ENCODE measurements at places on chromosomes 7 and 10.

GRCh38 chr7:47088329-47089067, 493.4 kb downstream of the TNS3 start:
- DNase-seq: peak; percentile 2

- DNase-seq: peak; percentile 28
Observed at GRCh38 chr7:33062023-33062781, at the start of gene NT5C3A. TSS of gene NT5C3A (minus strand) at chr7:33062776. CDS start at chr7:33062705, 71 bp downstream.

- no peak for DNase-seq
Observed at GRCh38 chr7:109125001-109125400, 555.3 kb downstream of the DNAJB9 start.

DNA sequence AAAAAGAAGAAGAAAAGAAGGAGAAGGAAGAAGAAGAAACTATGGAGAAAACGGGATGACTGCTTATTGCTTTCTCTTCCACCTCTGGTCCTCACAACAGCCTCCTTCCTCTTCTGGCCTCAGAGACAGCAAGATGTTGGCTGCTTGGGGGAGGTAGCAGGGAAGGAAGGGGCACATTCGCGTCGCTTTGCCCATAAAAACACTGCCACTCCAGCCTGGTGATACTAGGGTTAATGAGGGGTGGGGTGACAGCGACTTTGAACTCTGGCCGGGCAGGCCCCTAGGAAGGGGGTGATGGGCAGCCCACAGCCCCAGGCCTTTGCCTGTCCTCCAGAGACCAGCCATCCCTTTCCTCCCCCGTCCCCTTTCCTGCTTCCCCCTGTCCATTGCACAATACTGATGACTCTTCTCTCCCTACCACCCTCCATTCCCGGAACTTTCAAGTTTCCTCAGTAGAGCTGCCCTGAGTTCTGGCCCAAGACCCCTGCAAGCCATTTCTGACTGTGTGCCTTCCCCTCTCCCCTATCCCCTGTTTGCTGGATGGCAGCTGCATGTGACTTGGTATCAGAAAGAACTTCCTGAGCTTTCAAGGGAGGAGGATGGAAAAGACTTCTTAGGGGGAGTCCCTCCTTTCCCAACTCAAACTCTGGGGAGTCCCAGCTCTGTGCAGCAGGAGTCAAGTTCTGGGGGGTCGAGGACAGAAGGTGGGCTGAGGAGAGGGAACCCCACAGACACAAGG, 2.2 kb upstream of the CUEDC2 start:
- DNase-seq: no peak

DNA sequence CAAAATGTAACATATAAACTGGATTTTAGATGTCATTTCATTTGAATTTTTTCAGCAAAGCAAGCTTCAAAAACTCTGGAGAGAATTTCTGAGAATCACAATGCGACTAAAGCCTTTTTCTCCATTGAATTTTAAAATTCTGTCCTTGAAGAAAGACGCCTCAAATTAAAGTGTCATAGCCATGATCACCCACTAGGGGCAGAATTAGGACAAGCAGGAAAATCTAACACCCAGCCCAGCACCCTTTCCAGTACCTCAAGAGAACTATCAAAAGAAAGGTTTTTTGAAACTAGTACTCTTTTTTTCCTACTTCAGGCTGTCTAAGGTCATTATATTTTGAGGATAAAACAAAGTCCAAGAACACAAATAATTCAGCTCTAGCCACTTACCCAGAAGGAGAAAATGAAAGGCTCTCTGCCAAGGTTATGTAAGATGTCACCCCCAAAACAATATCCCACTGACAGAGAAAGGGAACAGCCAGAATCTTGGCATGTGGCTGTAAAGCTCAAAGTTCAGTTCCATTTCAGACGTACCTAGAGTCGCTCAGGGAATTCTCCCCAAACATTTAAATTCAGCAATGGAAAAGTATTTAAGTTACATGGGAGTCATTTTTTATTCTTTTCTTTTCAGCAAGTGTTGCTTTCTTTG, 299.4 kb downstream of the SNX13 start:
- peak; percentile 1 for DNase-seq

GRCh38 chr10:65010845-65011244, 1489.6 kb downstream of the REEP3 start:
- no peak for DNase-seq

DNA sequence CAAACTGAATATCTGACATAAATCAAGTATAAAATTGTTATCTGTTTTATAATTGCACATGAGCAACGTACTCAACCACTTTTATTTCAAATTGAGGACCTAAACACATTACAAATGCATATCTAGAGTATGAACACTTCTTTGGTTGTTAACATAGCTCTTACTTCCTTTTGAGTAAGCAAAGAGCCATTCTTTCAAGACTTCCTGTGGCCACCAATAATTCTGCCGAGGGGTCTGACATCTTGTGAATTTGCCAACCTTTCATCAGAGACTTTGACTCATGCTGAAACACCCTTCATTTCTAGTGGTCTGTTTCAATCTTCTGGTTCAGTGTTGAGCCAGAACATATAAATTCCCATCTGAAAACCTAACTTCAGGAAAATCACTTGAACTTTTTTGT, 59.4 kb downstream of the CDK14 start:
- no peak for DNase-seq

DNA sequence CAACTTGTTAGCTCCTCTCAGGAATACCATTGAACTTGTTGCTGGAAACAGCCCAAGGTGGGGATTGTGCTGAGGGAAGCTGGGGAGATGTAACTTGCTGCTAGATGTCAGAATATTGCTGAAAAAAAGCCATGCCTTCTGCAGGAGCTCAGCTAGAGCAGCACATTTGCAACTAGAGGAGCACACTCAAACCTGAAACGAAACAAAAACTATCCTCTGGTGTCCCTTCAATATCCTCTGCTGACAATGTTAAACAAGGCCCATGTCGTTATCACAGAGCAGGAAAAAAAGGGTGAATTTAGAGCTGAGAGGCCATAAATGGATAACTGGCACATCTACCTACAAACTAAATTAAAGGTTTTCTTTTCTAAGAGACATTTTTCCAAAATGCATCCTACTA, 53.7 kb upstream of the MACC1 start:
- DNase-seq: no peak

- no peak for DNase-seq
Observed at GRCh38 chr7:82805527-82805960, 357.1 kb downstream of the PCLO start.

GRCh38 chr7:87345962-87346371, 503 bp downstream of the CROT start:
- DNase-seq: no peak

- DNase-seq: no peak
Observed at GRCh38 chr10:52864201-52865106, 91.9 kb upstream of the MBL2 start.

GRCh38 chr10:96138102-96138501, 8.0 kb downstream of the ZNF518A start:
- no peak for DNase-seq

DNA sequence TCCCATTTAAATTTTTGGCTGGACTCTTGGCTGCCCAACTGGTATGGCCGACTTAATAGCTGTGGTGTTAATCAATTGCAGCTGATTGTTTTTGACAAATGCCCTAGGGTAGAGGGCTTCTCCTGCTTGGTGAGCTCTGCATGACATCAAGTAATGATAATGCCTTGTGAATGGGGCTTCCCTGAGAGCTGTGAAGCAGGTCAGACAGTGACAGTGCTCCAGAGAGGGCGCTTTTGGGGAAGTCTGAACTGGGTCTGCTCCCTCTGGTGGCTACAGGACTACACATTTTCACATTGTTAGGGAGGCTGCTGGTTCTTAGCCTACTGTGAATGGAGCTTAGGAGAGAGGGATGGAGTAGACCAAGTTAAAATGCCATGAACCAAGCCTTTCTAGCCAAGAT, 98.8 kb downstream of the SDK1 start:
- DNase-seq: no peak

- DNase-seq: no peak
Observed at GRCh38 chr10:77187376-77187999, 450.1 kb downstream of the KCNMA1 start.

DNA sequence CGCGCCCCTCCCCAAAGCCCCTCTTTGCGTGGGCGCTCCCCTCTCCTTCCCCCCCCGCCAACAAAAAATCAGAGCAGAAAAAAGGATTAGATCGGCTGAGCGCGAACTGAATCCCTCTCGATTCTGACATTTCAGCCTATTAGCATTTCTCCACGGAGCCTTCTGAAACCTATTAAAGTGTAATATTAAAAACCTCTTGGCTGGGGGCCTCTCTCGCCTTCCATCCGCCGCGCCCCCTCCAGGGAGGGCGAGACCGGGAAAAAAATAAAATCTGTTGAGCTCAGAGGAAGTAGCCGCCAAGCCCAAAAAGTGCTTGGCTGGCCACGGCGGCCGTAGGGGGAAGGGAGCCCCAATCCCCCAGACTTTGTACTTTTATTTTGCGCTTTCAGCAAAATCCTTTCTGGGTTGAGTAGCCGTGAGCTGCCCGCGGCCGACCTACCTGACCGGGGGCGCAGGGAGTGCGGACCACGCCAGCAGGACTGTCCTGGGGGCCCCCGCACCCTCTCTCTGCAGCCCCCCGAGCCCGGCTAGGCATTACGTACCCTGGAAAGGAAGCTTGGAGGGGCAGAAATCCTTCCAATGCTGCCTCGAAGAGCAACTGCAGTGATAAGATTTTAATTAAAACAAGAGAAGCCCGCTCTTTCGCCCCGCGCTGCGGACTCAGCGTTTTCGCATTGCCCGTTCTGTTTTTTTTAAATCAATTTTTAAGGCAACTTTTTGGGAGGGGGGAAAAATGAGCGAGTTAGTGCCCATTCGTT, 1.3 kb upstream of the TNRC18 start:
- no peak for DNase-seq

DNA sequence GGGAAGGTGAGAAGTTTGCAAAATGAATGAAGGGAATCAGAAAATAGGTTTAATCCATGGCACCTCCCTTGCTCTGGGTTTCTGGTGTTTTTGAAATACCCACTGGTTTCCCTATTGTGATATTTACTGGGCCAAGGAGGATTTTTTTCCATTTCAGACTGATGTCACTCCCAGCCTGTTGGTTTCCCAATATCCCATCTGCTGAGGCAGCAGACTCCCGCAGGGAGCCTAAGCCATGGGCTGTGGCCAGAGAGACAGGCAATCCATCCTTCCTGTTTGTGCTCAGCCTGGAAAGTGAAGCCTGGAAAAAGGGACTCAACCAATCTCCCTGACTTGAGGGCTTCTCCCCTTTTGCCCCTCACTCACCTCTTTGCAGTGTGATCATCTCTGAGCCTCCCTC, 22.8 kb downstream of the FAM107B start:
- DNase-seq: no peak

GRCh38 chr7:69687739-69688433, 89.6 kb downstream of the AUTS2 start:
- no peak for DNase-seq

GRCh38 chr10:49645871-49646870, 32.3 kb downstream of the CHAT start:
- no peak for DNase-seq

GRCh38 chr10:121102706-121103105, 251.5 kb downstream of the WDR11 start:
- no peak for DNase-seq

- DNase-seq: no peak
Observed at GRCh38 chr10:66823301-66823700, 102.5 kb upstream of the LRRTM3 start.

GRCh38 chr7:69539531-69539930, 58.7 kb upstream of the AUTS2 start:
- DNase-seq: no peak

GRCh38 chr7:131401194-131401593, 73.5 kb downstream of the MKLN1 start:
- no peak for DNase-seq

GRCh38 chr10:5873515-5873995, 16.1 kb downstream of the ANKRD16 start:
- peak; percentile 60 for DNase-seq

DNA sequence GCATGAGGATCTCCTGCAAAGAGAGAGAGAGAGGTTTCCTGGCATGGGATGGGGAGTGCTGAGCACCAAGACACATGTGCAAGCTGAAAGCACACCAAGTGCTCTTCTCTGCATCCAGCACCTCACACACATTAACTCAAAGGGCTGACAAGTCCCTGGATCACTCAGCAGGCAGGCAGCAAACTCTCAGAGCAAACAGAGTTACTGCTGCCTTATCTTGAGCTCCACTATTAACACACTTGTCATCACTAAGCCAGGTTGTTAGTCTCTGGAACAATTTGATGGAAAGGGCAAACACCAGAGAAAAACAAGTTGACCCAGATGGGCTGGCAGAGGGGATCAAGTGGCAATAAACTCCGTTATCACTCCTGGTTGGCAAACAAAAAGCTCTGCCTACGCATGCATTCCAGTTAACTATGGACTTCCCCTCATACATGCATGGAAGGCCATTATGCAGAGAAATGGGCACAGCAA, 349.9 kb downstream of the KCNMA1 start:
- DNase-seq: no peak

GRCh38 chr10:68899186-68899745, 1.8 kb upstream of the DDX50 start:
- no peak for DNase-seq

DNA sequence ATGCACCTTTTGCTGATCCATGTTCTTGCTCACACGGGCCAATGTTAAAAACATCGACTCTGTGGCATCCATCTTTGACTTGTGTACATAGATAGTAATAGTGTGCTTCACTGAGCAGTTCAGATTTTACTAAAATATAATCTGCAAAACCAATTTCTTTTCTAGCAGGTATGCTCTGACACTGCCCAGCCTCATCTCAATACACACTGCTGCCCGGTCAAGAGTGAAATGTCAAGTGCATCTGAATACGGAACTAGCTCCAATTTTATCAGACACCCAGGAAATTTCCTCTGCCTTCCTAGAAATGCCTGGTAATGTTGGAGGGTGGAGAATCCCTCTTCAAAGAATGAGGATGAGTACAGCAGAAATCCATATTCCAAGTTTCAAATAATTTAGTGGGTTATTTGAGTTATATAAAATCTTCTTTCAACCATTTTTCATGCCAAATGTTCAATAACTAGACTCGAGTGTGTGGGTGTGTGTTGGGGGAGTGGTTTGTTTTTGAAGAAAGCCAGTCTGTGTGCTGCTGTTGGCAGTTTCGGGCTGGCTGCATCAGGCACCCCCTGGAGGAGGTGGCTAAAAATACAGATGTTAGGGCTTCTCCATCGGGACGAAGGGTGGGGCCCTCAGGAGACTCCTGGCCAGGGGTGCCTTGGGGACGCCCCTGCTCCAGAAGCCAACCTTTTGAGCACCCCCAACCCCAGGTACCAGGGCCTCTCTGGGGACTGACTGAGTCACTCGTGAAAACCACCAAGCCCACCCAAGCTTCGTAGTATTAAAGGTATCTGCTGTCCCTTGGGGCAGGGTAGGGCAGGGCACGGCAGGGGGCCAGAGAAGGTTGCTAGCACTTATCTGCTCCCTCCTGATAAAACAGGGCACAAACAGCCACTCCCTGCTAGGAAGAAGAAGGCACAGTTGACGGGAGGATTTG, 15.4 kb downstream of the CTBP2 start:
- no peak for DNase-seq

Measured in stimulated activated CD4-positive, alpha-beta T cell treated with anti-CD3 and anti-CD28 coated beads, Interleukin-12 subunit alpha, Interleukin-12 subunit beta, amount 100 ng/mL, for 4 hours (primary cell).